ENCODE measurements at places on chromosomes 3 and 15. TPM values are rescaled to one million over a fixed set of nuclear protein-coding genes. Genes with fewer than 3 reads are reported as not detected.

Gene GOLGA6L10
- 0.85 TPM for polyA plus RNA-seq

DNA sequence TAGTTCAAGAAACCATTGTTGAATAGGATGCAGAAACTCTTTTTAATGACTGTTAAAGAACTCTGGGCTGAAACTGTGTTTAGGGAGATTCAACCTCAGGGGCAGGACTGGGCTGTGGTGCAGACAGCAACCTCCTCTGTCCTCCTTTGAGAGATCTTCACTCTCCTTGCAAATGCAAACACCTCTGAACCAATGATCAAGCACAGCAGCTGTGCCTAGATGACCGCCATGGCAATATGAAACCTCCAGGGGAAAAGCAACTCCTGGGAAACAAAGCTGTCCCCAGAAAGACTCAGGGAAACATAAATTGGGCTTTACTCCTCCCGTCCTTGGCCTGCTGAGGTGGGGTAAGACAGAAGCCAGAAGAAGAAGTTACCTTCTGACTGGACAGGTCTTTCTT, 52.6 kb downstream of the TBC1D2B start:
- no peaks in the 10 kb centered on the region for H3K27me3 ChIP-seq
- peaks cover 20% of the 10 kb centered on the region for H3K36me3 ChIP-seq
- DNase-seq: no peak
- H3K4me3 ChIP-seq: no peak overlapping the region
- no peaks in the 10 kb centered on the region for H3K4me1 ChIP-seq
- H3K27ac ChIP-seq: peak overlapping the region; percentile 10

Gene MEIS2
- 13.2 TPM for polyA plus RNA-seq

GRCh38 chr15:45157974-45158373, 28.2 kb downstream of the DUOX1 start:
- no peaks in the 10 kb centered on the region for H3K27me3 ChIP-seq
- no peaks in the 10 kb centered on the region for H3K4me1 ChIP-seq
- no peak overlapping the region for H3K4me3 ChIP-seq
- H3K27ac ChIP-seq: no peak overlapping the region

DNA sequence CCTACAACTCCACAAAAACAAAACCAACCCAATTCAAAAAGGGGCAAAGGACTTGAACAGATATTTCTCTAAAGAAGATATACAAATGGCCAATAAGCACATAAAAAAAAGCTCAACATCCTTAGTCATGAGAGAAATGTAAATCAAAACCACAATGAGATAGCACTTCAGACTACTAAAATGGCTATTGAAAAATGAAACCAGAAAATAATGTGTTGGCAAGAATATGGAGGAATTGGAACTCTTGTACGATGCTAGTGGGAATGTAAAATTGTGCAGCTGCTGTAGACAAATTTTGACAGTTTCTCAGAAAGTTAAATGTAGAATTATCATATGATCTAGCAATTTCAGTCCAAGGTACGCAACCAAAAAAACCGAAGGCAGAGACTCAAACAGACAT, 29.0 kb downstream of the KY start:
- H3K36me3 ChIP-seq: no peaks in the 10 kb centered on the region
- H3K27ac ChIP-seq: no peak overlapping the region
- H3K4me3 ChIP-seq: no peak overlapping the region
- H3K27me3 ChIP-seq: no peaks in the 10 kb centered on the region
- no peaks in the 10 kb centered on the region for H3K4me1 ChIP-seq

DNA sequence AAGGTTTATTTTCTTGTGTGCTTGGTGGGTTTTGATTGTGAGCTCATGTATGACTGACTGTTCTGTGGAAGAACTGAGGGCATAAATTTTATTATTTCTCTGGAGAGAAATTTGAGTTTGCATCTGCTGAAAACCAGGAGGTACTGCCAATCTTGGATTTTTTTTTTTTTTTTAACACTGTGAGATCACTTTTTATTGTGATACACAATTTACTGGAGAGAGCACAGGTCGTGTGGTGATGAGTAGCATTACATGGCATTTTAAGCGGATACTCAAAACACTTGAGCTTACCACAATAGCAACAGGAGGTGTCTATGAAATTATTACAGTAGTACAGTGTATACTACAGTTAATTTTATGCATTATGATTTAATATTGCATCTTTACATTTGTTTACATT, 237.4 kb downstream of the MFSD1 start:
- no peaks in the 10 kb centered on the region for H3K27me3 ChIP-seq
- DNase-seq: no peak
- H3K36me3 ChIP-seq: no peaks in the 10 kb centered on the region

DNA sequence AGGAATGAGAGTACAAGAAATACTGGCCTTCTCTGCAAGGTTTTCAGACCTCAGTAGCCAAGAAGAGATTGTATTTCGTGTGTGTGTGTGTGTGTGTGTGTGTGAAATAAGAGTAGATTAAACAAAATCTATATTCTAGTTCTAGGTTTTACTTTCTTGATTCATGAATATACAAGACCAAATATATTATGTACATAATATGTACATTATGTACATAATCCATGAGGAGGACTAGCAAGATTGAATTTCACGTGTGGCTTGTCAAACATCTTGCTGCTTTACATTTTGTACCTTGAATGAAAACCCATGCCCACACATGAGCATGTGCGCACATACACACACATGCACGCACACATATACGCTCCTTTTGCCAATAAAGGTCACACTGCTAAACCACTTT, 18.2 kb upstream of the STT3B start:
- no peaks in the 10 kb centered on the region for H3K4me1 ChIP-seq
- no peaks in the 10 kb centered on the region for H3K36me3 ChIP-seq
- no peak overlapping the region for H3K4me3 ChIP-seq

Gene C15orf61
- 4.5 TPM for polyA plus RNA-seq

Gene FOXB1
- not detected for polyA plus RNA-seq

- DNase-seq: no peak
- no peaks in the 10 kb centered on the region for H3K36me3 ChIP-seq
- no peak overlapping the region for H3K4me3 ChIP-seq
- H3K27ac ChIP-seq: no peak overlapping the region
These were observed 139.0 kb downstream of the CPNE4 start for GRCh38 chr3:131895766-131896165.

GRCh38 chr15:61906961-61907752, 153.1 kb downstream of the VPS13C start:
- no peaks in the 10 kb centered on the region for H3K4me1 ChIP-seq
- H3K27ac ChIP-seq: no peak overlapping the region
- peak; percentile 20 for DNase-seq
- H3K27me3 ChIP-seq: no peaks in the 10 kb centered on the region

- no peaks in the 10 kb centered on the region for H3K4me1 ChIP-seq
- H3K36me3 ChIP-seq: no peaks in the 10 kb centered on the region
- no peak overlapping the region for H3K4me3 ChIP-seq
- DNase-seq: no peak
These were observed 683.0 kb downstream of the TBL1XR1 start for GRCh38 chr3:176514297-176514696.

- H3K4me3 ChIP-seq: no peak overlapping the region
- no peak overlapping the region for H3K27ac ChIP-seq
These were observed 10.5 kb upstream of the SH3GL3 start for GRCh38 chr15:83436513-83437158.

Data from small intestine (tissue), 16 donors.